ENCODE measurements at places on chromosomes 2 and 18.
A peak's percentile ranks its signal among the peaks of the same experiment; 100 is the strongest.

- DNase-seq = no peak
Measured at GRCh38 chr2:29940706-29941105, 19.3 kb upstream of the ALK start.

- DNase-seq = no peak
Measured at GRCh38 chr2:59342166-59342565, 1101.0 kb upstream of the FANCL start.

DNA sequence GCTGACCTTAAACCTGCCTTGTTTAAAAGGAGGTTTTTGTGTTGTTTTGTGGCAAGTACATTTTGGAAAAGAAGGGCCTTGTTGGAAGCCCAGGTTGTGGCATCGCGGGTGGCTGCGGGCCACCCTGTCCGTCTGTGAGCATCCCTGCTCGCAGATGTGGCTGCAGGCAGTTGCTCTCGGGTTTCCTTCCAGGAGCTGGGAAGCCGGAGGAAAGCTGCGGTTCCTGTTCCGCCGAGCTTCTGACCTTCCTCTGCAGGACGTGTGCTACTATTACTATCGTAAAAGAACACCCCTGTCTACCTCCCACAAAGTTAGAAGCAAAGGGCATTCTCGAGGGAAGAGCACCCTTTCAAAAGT lies 766 bp downstream of the MFF start:
- no peak for DNase-seq

- no peak for DNase-seq
Measured at GRCh38 chr2:17584689-17585088, 44.2 kb downstream of the VSNL1 start.

GRCh38 chr2:114007436-114007835 lies 117.5 kb downstream of the ACTR3 start:
- no peak for DNase-seq

DNA sequence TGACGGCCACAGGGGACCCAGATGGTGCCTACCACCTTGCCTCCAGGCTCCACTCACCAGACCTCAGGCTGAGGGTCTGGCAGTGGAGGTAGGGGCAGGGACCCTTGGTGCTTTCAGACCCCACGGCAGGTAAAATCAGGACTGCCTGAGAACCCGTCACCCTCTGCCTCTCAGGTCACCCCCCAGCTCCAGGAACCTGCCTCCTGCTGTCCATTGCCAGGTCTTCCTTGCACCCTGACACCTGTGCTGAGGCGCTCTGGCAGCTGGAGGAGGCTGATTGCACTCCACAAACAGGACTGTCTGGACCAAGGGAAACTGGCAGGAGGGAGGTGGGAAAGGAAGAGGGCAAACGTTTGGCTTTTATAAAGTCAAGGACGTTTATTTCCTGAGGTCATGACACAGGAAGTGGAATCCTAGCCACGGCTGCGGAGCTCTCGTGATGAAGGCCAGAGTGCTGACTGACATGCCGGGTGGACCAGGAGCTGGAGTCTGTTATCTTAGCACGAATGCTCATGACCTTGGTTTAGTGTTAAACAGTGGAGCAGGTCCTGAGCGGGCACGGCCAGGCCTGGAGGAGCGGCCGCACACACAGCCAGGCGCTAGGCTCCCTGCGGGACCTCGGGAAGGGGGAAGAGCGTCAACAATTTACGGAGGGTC lies 40.5 kb downstream of the ANO7 start:
- no peak for DNase-seq

DNA sequence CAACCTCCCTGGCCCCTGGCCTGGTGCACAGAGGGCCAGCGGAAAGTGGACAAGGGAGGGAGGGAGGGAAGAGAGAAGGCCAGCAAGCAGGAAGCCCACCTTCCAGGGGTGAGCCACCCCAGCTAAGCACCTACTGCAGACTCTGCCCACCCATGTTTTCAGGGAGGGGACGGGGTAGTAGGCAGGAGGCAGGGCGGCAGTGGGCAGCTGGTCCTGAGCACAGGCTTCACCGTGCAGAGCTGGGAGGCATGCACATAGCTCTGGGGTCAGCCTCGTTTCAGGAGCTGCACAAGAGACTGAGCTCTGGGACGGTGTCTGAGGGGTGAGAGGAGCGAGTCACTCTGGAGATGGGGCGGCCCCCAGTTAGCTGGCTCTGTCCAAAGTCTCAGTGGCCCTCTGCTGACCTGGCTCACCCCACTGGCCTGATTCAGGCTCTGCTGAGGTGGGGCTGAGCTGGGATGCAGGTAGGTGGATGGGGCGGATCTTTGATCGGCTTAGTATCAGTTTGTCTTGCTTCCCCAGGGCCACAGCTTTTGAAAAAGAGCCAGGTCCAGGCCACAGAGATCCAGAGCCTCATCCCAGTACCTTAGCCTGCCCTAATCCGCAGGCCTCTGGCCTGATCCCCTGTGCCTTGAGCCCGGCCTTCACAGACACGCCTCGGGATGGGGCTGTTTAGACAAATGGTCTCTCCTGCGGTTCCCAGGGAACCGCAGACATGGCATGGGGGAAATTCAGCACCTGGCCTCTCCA lies 3.7 kb downstream of the NMUR1 start:
- no peak for DNase-seq

- DNase-seq = no peak
Measured at GRCh38 chr2:136331226-136331625, 213.3 kb upstream of the CXCR4 start.

DNA sequence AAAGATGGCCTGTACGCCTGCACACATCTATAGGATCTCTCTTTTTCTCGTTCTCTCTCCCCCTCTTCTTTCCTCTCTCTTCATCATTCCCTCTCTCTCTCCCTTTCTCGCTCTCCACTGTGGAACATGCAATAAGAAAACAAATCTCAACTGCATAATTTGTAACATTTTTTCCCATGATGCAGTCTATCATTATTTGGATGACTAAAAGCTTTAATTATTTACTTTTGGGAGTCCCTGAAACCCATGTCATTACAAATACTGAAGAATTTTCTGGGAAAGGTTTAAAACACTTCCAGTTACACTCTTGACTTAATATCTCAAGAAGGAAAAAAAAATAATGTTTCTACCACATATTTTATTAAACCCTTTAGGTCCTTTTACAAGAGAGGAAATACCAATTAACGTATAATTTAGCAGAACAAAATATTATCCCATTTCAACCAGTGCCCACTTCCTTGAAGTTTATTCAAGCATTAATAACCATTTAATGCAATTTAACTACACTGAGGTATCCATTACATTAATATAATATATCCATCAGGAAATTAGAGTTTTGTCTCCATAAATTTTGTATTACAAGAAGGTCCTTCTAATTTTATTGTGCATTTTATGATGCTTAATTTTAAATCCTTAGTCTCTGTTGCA lies 1615.2 kb upstream of the ACVR2A start:
- no peak for DNase-seq

GRCh38 chr2:47218066-47218581 lies 63.0 kb upstream of the STPG4 start:
- no peak for DNase-seq

- no peak for DNase-seq
Measured at GRCh38 chr2:237909801-237910475, 50.5 kb downstream of the RAMP1 start.

GRCh38 chr2:127355407-127356008 lies 32.3 kb downstream of the MAP3K2 start:
- no peak for DNase-seq

DNA sequence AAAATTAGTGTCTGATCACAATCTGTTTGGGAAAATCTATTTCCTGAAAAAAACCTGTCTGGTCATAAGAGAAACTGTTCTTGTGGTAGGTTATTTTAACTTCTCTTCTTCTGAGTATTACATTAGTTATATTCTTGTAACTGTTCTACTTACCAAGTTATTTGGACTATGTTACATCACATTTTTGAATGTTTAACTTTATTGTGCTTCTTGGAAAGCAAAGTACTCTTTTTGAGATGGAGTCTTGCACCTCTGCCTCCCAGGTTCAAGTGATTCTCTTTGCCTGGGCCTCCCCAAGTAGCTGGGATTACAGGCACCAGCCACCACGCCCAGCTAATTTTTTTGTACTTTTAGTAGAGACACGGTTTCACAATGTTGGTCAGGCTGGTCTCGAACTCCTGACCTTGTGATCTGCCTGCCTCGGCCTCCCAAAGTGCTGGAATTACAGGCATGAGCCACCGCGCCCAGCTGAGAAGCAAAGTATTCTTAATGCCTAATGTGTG lies 39.4 kb downstream of the AFTPH start:
- no peak for DNase-seq

DNA sequence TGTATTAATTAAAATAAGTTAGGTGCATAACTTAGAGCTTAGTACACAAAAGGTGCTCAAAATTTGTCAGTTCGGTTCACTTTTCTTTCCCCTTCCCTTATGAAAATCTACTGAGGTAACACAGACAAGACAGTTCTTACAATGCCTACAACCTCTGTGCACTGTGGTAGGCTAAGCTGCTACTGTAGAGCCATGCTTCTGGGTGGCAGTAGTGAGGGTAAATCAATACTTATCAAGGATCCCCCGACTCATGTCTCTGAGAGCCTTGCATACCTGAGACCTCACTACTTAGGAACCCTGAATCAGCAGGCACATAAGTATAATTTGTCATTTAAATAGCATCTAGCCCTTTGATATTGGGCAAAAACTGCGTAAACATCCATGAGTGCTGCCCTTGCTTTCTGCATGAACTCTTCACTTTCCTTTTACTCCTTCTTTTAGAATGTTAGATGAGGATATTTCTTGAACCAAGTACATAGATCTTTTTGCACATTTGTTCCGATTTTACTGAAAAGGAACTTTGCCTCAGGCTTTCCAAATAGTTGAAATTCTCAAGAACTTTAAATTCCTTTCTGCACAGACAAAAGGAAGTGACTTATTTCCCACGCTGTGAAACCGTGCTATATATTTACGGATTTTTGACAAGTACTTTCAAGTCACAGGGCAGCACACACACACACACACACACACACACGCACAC lies 234.4 kb downstream of the TRIB2 start:
- no peak for DNase-seq

DNA sequence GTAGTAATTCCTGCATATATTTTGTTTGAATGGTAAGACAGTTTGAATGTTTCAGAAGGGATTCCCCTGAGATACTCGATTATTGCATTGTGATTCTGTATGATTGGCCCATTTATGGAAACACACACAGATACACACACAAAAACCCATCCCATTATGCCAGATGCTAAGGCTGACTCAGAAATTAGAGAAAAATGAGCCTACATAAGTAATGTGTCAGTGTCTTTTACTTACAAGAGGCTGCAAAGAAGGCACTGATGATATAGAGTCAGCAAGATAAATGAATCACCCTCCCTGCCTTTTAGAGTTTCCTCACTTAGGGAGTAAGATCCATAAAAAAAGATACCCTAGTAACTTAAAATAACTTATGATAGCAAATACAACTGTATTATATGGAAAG lies 1481.1 kb upstream of the ACVR2A start:
- no peak for DNase-seq

- DNase-seq = no peak
Measured at GRCh38 chr18:45517181-45517741, 98.0 kb upstream of the SLC14A2 start.

DNA sequence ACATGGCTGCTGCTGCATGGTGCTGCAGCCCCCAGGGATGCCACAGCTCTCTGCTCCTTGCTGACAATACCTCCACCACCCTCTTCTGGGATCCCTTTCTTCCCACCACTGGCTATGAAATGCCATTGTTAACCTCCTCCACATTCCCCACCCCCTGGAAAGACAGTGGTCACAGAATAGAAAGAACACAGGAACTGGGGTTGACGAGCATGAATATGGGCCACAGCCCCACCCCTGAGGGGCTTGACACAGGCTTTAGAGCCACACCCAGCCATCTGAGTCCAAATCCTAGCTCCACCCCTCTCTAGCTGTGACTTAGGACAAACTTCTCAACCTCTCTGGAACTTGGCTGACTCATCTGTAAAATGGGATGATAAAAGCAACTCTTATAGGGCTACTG lies 47.3 kb downstream of the TMEM163 start:
- no peak for DNase-seq

DNA sequence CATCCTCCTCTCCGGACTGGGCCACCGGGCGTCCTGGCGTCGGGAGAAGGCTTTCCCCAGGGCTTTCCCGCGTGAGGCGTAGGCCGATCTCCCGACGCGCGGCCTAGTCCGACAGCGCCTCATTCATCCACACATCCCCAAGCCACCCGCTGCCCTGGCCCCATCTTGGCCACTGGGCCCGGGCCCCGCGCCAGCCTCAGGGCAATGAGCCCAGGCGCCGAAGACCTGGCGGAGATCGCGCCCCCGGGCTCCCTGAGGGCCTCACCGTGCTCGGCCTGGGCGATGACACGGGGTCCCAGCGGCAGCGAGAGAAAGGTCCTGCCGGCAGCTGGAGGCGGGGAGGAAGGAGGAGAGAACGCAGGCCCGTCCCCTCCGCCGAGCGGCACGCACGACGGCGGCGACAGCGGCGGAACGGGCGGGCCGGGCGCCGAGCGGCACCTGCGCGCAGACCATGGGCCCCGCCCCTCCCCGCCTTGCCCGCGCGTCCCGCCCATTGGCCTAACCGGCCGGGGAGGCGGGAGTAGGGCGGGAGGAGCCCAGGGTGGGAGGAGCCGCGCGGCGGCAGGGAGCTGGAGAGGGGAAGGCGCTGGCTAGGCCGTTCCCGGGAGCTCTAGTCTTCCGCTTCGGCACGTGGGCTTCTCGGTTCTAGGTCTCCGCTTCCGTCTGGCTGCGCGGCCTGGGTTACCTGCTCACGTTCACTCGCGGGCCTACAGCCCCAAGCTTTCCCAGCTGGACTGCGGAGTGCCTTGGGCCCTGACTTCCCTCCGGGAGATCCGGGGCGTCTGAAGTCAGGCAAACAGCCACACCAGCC lies at the start of gene OLA1:
Gene OLA1 (minus strand): TSS at position 346 of the 811 bp plus-strand sequence. CDS start 1,717 bp downstream, outside the sequence.
- DNase-seq = peak; percentile 93

- DNase-seq = no peak
Measured at GRCh38 chr18:45940724-45941123, 26.4 kb downstream of the EPG5 start.

GRCh38 chr2:241128266-241128665 lies 21.0 kb downstream of the PASK start:
- no peak for DNase-seq

GRCh38 chr2:200600549-200601225 lies 14.9 kb downstream of the AOX1 start:
- DNase-seq = no peak

- no peak for DNase-seq
Measured at GRCh38 chr18:37138456-37138855, 309.5 kb downstream of the KIAA1328 start.

- no peak for DNase-seq
Measured at GRCh38 chr2:121479882-121480522, 50.7 kb upstream of the RNU4ATAC start.

- DNase-seq = no peak
Measured at GRCh38 chr2:66270247-66270646, 164.7 kb upstream of the MEIS1 start.

DNA sequence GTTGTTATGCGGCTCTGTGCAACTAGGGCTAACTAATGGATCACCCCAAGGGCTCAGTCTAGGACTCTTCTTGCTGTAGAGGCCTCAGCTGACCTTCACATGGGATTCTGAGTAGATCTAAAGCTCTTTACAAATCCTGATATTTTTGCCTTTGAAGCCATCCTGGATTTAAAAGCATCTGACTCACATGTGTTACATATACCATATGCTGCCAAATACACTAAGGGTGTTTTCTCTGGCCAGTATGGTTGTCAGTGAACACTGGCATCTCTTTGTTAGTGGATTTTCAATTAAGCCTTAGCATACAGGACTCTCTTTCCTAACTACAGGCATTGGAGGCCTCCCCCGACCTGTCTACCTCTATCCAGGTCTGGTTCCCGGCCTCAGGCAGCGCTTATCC lies 992.8 kb upstream of the FANCL start:
- no peak for DNase-seq

GRCh38 chr2:102486941-102487702 lies 14.1 kb downstream of the SLC9A4 start:
- DNase-seq = no peak

- no peak for DNase-seq
Measured at GRCh38 chr18:36045241-36045991, 21.9 kb downstream of the RPRD1A start.

- DNase-seq = no peak
Measured at GRCh38 chr18:44986933-44987332, 306.2 kb downstream of the SETBP1 start.
